Gastrocnemius medialis (tissue), 4 donors: ENCODE measurements at places on chromosomes 2 and 18.

GRCh38 chr2:28624793-28625701 is 126.6 kb upstream of the PPP1CB start:
- DNase-seq: peak; percentile 59

DNA sequence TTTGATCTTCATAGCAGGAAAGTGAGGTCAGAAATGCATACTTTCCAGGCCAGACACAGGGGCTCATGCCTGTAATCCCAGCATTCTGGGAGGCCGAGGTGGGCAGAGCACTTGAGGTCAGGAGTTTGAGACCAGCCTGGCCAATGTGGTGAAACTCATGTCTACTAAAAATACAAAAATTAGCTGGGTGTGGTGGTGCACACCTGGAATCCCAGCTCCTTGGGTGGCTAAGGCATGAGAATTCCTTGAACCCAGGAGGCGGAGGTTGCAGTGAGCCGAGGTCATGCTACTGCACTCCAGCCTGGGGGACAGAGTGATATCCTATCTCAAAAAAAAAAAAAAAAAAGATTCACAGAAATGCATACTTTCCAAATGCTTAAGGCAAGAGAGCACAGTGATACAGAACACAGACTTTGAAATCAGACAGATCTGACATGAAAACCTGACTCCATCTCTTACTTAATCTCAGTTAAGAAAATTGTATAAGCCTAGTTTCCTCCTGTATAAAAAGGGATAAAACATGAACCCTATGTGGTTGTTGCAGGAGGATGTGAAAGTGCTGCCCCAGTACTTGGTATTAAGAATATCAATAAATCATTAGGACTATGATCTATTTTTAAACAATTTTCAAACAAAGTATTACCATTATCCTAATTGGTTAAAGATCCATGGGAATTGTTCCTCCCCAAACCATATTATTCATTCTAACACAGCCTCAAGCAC is 26.4 kb downstream of the COBLL1 start:
- no peak for DNase-seq

- no peak for DNase-seq
These were observed 4.7 kb upstream of the ECEL1 start for GRCh38 chr2:232492236-232492848.

DNA sequence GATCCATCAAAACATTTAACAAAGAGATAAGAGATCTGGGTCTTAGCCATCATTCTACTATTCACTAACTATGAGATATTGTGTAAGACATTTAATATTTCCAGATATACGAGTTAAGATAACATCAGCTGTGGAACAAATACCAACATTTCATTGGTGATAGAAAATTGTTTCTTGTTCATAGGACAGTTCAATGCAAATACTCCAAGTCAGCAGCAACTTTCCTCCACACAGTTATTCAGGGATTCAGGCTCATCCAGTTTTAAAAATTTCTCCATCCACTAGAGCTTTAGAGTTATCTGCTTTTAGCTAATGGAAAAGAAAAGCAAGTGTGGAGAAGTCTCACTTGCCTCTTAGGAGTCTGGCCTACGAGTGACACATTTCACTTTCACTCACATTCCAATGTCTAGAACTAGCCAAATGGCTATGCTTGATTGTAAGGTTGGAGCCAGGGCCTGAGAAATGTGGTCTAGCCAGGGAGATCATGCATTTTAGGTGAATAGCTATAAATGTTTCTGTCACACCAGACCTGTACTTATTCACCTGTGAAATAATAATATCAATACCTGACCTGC is 119.3 kb upstream of the MAPRE2 start:
- no peak for DNase-seq

DNA sequence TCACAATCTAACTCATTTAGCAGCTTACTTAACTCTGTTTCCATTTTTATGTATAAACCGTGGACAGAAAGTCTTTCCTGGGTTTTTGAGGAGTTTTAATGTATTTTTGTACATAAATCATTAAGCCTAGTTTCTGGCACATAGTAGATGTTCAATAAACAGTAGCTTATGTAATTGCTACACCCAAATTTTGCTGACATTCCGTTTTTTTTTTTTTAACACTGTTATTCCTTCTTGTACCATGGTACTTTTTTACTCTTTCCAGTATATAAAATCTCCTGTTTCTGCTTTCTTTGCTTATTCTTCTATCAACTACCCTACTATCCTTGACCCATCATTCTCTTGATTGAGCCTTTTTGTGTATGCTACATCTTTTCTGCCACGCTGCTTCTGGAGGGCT is 1151.3 kb upstream of the CRIM1 start:
- DNase-seq: no peak
